ENCODE measurements at places on chromosomes 5 and 9.

- no peak for DNase-seq
These were observed 49.7 kb downstream of the KIF24 start for GRCh38 chr9:34279411-34279810.

DNA sequence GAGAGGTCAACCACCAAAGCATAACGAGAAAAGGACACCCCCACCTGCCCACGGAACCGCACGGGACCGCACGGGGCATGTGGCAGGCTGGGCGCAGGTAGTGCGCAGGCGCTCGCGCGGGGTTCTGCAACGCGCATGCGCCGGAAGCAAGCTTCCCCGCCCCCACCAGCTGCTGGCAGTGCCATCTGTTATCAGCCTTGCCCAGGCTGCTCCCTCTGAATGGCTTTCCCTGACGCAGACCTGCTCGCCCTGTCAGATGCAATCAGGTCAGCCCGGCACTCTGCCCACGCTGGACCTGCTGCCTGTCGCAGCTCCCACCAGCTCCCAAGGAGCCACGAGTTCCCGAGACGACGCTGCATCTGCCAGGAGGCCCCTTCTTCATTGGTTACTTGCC, 22.8 kb downstream of the PTCH1 start:
- no peak for DNase-seq

GRCh38 chr5:106510321-106510720, 1160.4 kb downstream of the EFNA5 start:
- DNase-seq = no peak

GRCh38 chr5:141947316-141947715, 10.7 kb downstream of the PCDH12 start:
- DNase-seq = no peak

DNA sequence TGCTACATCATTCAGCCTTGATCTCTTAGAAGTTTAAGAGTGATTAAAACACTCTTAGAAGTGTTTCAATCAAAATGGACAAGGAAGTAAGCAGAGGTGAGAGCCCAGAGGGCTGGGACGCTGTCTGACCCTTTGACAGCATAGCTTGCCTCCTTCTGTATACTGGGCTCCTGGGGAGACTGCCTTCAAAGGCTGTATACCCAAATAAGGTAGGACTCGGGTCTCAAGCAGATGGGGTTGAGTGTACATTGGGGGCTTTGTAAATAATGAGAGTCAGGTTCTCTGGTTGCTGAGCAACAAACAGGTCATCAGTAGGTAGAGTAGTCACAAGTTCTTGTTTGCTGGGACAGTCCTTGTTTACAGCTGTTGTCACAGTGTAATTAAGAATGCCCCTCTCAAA, 97.1 kb downstream of the PJA2 start:
- DNase-seq = no peak

GRCh38 chr5:80156156-80156555, 99.7 kb downstream of the SERINC5 start:
- no peak for DNase-seq

DNA sequence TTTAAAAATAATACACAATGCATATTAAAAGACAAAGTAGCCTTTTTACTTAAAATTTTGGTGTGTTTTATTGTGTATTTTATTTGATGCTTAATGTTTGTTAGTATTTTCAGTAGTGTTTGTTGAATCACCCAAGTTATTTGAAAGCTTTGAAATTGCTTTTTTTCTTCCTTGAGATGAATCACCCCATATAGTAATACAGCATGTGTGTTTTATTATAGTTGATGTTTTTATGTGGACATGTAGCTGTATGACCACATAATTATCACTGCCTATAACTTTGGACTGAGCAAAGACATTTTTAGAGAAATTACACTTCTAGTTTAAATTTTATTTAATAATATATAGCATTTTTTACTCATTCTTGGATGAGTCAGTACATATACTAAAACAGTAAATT, 18.0 kb downstream of the FAM174A start:
- DNase-seq = no peak

DNA sequence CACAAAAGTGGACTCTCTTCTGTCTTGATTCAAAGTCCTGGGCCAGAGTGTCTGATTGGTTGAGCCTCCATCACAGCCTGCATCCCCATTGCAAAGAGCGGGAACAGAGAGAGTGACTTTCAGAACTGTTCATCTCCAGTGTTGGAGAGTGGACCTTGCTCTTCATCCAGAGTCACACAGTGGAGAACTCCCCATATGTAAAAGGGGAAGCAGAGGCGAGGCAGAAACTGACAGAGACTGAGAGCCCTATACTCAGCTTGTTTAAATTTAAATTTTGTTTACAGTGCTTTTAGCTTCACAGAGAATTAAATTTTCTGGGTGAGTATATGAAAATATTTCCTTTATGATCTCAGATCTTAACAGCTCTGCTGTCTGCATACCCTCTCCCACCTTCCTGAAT, 70.0 kb upstream of the SSBP2 start:
- DNase-seq = no peak

DNA sequence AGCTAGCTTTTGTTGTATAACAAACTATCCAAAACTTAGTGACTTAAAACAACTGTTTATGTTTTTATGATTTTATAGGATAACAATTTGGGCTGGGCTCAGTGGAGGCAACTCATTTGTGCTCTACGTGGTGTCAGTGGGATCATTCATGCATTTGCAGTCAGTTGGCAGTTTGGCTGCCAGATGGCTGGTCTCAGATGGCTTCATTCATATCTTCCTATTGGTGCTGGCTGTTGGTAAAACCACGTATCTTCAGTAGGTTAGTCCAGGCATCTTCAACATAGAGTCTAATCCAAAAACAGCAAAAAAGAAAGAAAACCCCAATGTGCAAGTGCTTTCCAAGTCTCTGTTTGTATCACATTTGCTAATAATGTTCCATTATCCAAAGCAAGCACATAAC, 51.7 kb upstream of the RIC1 start:
- DNase-seq = no peak

DNA sequence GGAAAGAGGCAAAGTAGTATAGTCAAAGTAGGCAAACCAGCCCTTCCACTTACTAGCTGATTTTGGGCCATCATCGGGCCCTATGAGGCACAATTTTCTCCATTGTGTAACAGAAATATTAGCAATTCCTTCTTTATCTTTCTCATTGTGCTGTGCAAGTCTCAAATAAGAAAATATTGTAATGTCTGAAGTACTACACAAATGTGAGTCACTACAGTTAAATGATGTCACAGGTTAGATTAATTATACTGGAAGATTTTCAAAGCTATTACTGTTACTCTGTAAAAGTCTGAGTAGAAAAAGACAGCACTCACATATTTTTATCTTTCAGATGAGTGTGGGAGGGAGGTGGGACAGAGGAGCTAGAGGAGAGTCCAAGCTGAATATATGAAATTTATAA, 12.4 kb upstream of the TMC1 start:
- DNase-seq = peak; percentile 46

DNA sequence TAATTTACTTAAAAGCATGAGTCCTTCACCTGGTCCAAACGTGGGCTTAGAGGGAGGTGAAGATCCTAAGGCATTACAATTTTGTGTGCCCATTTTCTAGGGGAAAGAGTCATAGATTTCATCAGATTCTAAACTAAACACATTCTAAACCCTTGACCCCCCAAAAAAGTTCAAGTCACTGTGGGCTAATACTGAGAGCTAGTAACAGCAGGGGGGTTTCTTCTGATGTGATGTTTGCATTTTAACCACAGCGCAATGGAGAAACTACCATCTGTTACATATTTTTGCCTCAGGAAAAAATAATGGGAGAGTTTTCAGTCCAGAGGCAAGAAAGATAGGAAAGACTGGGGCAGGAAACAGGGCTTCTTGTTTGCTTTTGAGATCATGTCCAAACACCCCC, 110.8 kb upstream of the SLC1A3 start:
- no peak for DNase-seq

- no peak for DNase-seq
These were observed 1019.0 kb downstream of the TAF11L14 start for GRCh38 chr5:18653216-18653752.

DNA sequence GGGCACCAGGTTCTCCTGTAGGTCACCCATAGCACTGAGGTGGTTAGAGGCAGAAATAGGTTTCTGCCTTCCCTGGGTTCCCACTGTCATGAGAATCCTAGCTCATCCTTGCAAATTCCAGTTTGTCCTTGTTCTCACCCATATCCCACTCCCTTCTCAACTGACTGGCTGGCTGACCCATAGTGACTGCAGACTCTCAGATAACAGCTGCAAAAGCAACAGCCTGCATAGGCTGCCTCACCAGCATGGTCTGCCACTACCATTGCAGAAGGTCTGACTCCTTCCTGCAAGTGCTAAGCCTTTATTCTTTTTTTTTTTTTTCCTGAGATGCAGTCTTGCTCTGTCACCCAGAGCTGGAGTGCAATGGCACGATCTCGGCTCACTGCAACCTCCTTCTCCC, 194.0 kb downstream of the SEMA6A start:
- DNase-seq = no peak

DNA sequence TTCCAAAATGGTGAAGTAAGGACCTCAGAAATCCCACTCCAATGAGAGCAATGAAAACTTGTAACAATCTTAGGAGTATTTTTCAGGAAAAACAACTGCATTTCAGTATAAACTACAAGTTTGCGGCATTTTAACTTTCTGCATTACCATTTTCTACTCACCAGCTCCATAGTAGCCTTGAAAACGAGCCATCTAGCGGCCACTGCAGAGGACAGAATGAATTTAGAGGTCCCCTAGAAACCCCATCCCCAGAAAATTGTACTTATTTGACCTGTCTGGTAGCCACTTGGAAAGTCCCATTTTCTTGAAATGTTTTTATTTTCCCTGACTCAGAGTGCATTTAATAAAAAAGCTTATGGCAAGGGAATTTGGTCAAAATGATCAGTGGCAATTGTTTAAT, 205.4 kb upstream of the ITGA1 start:
- no peak for DNase-seq

DNA sequence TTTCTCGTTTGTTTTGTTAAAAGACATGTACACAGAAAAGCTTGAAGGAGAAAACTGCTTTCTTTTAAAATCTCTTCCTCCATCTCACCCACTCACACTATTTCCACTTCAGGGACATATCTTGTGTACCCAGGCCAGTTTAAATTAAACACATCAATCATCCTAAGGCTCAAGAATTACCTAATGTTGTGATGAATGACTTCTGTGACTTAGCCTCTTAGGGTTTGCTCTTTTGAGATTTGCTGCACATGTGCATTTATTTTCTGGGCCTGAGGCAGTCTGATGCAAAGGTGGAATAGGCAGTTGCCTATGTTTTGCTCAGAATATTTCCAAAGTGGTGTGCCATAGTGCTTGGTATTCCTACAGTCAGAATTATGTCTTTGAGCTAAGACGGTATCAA, 439.9 kb upstream of the CHD1 start:
- no peak for DNase-seq

GRCh38 chr5:130090569-130091270, 186.5 kb downstream of the CHSY3 start:
- no peak for DNase-seq

GRCh38 chr5:88664645-88665044, 218.3 kb downstream of the MEF2C start:
- DNase-seq = no peak

GRCh38 chr5:125137535-125137934, 391.1 kb upstream of the ZNF608 start:
- DNase-seq = peak; percentile 82

DNA sequence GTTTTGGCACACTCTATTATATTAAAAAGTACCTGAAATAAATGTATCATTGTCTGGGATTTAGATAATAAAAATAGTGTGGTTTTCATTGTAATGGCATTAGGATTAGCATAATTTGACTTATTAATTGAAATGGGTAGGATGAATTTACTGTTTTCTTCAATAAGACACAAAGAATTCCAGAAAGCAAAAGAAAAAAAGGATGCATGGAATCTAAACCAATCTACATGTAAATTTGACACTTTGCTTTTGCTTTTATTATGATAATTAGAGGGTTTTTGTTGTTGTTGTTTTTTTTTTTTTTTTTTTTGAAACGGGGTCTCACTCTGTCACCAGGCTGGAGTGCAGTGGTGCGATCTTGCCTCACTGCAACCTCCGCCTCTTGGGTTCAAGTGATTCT, 304.8 kb upstream of the EFNA5 start:
- no peak for DNase-seq

DNA sequence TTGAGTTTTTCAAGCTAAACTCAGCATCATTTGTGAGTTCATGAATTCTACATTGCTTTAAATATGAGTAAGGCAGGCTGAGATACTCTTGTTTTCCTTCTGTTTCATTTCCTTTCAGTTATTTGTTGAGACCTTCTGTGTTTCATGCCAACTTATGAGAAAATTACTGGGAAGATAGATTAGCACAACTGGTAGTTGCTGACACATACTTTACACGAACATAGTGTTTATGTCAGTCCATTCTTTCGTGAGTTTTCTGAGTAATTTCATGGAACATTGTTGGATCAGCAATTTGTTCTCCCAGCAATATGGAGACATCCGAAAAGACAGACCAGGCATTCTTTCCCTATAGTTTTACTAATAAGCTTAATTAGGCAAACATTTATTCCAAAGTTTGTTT, 102.0 kb upstream of the SMC5 start:
- DNase-seq = no peak

- DNase-seq = no peak
These were observed 356.9 kb upstream of the RGMB start for GRCh38 chr5:98416541-98416940.

- DNase-seq = peak; percentile 46
These were observed 1.5 kb downstream of the NFIL3 start for GRCh38 chr9:91421971-91422757.

DNA sequence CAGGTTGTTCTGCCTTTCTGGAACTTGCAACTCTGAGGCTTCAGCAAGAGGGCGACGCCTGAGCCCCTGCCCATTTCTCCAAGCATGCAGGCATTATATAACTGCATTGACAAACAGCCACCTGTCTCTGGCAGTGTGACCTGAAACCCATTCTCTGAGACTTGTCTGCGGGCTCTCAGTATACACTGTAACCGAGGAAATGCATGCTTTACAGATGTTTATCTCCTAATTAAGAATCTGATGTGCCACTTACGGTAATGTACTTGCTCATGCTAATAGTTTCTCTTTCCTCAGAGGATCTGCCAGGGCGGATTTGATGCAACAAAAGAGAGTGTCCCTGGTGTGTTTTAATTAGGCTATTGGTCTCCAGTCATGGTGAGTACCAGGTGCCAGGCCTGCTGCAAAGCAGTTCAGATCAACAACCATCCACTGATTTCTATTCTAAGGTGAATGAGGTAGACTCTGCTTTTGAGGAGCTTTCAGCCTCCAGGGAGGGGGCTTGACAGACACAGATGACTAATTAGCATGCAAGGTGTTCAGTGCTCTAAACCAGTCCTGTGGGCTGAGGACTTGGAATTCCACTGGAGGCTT, 593.7 kb upstream of the KLF4 start:
- DNase-seq = no peak
